ENCODE measurements at places on chromosomes 4 and X. TPM values are rescaled to one million over a fixed set of nuclear protein-coding genes. Genes with fewer than 3 reads are reported as not detected.

The CYLC1 gene
- not detected for total RNA-seq

The SHROOM4 gene
- not detected for total RNA-seq

The CLIC2 gene
- 1.0 TPM for total RNA-seq

The GNRHR gene
- not detected for total RNA-seq

The RPS6KA6 gene
- not detected for total RNA-seq

The DCAF12L1 gene
- total RNA-seq: not detected

The P2RY4 gene
- 0.34 TPM for total RNA-seq

The PPP3CA gene
- 23.3 TPM for total RNA-seq

The WWC2 gene
- 0.32 TPM for total RNA-seq

The IBSP gene
- not detected for total RNA-seq
